ENCODE measurements at places on chromosomes 16 and 17.

DNA sequence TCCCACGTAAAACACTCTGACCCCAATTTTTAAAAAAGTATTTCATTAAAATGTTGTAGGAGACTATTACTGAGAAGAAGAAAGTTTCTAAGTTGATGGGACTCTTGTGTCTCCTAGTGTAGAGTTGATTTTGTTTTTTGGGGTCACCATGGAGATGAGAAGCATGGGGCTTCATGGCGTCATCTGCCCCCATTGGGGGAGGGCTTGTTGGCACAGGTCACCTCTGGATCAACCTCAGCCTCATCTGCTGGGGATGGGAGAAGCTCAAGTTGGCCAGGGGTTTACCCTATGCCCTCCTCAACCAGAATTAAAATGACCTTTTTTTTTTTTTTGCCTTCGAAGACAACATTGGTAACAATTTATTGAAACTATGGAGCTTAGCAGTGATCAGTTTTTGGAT, 28.3 kb downstream of the MSI2 start:
- no peak for DNase-seq

- peak; percentile 81 for DNase-seq
Observed at GRCh38 chr17:57294629-57295501, 38.5 kb downstream of the MSI2 start.

DNA sequence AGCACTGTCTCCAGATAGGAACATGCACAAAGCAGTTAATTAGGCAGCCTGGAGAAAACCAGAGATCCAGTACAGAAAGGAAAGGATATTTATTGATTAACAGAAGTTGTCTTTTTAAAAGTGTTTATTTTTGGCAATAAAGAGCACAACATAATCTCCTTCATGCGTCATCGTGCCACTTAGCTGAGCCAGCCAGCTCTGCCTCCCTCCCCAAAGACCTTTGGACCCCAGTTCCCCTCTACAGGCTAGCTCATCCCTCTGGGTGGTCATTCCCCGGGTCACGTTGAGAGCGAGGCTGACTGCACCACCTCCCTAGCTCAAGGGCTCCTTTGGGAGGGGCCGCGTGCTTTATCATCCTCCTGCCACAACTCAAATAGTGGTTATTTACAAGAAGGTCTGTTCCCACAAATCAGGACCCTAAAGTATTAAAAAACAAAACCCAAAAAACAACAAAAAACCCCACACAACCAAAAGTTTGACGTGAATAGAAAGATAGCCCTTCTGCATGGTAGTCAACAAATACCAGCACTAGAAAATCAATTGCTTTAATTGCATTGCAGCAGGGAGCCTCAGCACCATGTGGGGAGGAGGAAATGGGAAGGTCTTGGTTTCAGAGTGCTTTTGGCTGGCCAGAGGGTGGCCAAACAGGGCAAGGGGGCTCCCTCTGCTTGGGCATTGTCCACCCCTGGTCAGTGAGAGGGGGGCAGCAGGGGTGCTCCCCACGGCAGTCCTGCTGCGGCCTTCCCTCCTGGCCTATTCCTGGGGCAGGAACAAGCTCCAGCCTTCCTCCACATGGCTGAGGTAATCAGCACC, 9.6 kb downstream of the POLR2C start:
- DNase-seq: no peak

DNA sequence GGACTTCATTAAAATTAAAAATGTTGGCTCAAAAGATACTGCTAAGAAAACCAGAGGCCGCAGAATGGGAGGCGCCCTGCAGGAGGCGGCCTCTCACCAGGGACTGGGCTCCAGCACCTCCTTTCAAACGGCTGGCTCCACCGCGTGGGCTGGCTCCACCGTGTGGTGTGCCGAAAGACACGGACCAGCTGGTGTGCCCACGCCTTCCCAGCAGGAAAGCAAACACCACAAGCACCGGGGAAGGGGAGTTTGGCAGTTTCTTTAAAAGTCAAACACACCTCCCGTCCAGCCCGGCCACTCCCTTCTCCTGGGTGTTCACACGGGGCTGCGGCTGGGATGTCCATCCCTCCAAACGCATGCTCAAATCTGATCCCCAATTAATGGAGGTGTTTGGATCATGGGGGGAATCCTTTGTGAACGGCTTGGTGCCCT, 13.9 kb downstream of the HAGH start:
- DNase-seq: peak; percentile 17

DNA sequence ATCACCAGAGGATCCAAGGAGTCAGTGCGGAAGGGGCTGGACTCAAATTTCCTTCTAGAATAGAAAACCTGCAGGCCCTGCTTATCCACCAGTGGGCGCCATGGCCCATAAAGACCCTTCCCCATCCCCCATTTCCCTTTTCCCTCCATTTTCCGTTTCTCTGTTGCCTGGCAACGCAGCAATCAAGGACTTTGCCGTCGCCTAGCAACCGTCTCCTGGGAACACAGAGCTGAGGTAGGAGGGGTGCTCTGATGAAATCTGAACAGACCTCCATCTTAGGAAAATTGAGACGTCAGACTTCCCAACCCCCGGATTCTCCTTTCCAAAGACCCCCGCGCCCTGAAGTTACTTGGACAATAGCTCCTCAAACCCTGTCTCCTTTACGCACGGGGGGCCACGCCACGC, 5.7 kb downstream of the DLG4 start:
- DNase-seq: peak; percentile 74

- DNase-seq: no peak
Observed at GRCh38 chr16:30659507-30660423, 1.5 kb downstream of the FBRS start.

DNA sequence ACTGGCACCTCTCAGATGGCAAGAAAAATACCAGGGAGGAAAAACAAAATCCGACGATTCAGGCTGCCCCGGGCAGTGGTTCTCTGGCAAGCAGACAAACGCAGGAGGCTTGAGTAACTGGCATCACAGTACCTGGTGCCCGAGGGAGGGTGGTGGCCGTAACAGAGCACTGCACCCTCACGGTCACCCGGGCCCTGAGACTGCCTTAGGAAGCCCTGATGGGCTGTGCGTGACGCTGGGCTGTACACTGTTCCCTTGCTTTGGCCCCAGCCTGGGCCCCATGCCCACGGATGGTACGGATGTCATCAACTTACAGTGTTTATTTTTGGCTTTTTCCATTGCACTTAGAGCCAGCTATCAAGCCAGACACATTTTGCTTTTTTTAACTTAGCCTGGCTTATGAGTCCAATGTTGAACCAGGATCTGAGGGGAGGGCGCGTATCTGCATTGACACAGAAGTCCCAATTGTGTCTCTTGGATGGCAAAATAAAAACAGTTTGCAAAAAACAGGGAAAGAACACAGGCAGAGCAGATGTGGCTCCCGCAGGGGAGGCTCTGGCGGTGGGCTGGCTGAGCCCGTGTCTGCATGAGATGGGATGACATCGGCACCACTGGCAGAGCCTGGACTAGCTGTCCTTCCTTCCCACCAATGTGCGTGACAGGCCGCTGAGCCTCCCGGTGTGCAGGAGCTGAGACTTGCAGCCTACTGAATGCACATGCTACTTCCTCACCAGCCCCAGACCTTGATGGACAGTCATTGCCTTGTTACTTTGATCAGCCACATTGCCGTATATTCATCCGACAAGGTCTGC, 287.7 kb downstream of the FOXL1 start:
- DNase-seq: no peak

DNA sequence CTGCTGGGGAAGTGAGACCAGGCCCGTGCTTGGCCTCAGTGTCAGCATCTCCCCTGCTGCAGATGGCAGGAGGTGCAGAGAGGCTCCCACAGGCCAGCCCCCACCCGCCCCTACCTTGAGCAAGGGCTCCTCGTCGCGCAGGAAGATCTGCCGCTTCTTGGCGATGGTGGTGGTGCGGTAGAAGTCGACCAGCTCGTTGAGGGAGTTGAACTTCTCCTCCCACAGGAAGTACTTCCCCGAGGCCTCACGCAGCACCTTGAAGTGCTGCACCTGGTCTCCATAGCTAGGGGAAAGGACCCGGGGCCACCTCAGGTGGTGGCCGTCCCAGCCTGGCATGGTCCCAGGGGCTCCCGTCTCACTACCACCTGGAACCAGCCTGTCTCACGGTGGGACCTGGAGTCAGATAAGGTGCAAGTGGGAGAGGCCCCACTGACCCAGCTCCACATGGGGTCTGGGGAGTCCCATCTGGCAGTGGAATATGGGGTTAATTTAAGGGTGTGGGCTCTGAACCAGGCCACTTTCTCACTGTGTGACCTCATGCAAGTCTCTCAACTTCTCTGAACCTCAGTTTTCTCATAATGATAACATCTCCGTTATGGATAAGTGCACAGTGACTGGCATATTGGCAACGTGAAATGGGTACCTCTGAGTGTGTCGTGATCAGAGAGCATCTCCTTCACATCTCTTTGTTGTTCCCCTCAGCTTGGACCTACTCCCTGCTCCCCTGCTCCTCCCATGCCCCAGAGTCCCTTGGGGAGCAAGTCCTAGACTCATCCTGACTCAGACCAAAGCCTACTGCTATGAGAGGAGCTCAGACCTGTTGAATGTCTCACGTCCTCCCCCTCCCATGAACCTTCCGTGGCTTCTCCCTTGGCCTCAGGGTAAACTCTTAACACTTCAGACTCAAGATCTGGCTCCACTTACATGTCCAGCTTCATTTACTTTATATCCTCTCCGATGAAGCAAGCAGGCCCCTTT, 19.8 kb upstream of the FAM83G start:
- DNase-seq: no peak

DNA sequence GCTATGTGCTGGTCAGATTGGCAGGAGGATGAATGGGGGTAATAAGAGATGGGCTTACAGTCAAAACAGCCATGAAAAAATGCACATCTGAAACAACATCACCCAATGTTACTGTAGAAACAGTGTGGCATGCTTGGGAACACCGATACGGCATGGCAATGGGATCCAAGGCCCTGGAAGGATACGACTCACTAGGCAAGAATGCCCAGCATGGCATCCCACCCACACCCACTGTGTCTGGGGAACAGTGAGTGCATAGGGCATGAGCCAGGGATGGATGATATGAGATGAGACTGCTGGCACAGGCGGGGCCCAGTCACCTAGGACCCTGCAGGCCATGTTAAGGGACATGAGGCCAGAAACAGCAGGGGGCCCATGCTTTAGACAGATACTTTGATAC, 11.5 kb downstream of the TRIM25 start:
- no peak for DNase-seq

GRCh38 chr17:68255731-68256538, 8.1 kb downstream of the AMZ2 start:
- no peak for DNase-seq

DNA sequence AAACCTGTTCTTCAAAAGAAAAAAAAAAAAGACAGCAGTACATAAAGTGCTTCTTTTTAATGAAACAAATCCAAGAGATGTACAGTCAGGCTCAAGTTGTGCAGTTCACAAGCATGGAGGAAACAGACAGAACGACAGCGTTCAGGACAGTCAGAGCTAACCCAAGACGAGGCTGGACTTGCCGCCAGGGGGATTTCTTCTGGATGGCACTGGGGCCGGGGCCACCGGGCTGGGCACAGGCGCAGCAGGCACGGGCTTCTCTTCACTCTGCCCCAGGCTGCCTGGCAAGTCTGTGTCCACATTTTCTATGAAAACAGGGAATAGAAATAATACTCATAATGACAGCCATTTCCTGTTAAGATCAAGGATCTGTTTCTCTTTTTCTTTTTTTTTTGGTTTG, 4.4 kb upstream of the NT5C start:
- no peak for DNase-seq

DNA sequence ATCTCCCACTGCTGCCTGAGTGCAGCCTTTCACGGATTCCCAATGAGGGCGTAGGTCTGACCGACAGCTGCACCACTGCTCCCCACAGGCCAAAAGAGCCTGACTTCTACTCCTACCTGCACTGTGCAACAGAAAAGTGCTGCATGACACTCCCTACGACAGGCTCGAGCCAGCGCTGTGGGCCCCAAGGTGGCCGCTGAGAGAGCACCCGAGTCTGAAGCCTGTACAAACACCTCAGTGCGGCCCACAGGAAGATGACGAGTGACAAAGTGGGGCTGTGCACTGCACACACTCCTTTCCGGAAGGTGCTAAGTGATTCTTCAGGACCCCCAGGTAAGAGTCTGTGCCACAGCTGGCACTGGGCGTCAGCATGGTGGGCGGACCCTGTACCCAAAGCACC, 41.2 kb downstream of the FANCA start:
- no peak for DNase-seq

DNA sequence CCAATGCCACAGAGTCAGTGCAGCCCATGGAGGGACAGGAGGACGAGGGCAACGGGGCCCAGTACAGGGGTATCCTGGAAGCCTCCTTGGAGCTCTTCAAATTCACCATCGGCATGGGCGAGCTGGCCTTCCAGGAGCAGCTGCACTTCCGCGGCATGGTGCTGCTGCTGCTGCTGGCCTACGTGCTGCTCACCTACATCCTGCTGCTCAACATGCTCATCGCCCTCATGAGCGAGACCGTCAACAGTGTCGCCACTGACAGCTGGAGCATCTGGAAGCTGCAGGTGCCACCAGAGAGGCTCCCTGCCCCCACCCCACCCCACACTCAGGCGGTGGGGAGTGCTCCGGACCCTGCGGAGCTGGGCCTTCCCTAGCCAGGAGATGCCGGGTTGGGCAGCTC, 16.6 kb downstream of the TRPV2 start:
- no peak for DNase-seq

GRCh38 chr16:89363621-89364393, 126.6 kb downstream of the ANKRD11 start:
- no peak for DNase-seq

DNA sequence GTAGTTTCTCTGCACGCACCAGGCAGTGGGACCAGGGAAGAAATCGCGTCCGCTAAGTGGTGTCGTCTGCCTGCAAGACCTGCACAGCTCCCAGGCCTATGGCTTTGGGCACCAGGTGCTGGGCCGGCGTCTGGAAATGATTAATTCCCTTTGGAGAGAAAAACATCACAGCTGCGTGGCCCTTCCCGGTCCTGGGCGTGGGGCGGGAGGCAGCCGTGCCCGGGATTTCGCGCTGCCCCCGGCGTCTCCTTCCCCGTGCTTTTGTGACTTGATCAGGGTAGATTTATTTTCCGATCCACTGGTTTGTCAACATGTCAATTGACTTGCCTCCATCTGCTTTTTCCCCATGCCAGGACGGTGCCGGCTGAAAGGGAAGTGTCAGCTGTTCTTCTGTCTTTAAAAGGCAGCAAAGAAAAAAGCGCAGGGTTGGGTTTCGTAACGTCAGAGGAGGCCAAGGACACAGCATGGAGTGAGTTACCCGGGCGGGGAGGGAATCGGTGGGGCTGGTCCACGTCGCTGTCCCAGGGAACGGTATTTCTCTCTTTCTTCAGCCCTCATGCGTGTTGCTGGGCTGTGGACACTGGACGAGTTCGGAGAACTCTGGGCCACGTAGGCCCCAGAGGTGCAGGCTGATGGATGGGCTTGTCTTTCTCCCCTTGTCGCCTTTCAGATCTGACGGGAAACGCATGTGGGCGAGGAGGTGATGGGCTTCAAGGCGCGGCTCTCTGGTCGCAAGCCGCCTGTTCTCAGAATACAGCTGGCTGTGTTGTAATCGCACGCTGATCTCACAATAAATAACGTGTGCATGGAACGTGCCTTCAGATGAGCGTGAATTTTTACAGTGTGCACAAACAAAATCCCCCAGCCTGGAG, 188.1 kb upstream of the ZNF469 start:
- DNase-seq: no peak

DNA sequence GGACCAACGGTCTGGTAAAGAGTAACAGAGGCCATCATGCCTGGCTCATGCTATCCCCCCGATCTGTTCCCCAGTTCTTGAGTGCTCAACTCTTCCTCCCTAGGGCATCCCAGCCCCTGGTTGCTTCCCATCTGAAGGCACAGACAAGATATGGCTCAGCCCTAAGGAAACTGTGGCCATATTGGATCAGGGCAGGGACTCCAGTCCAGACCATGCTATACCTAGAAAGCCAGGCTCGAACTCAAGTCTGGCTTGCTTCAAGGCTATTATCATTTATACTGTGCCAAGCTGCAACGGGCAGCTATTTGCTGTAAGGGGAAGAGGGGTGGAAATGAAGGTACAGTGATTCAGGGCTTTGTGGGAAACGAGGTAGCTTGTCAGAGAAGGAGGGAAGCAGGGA, 2.8 kb downstream of the UBTF start:
- DNase-seq: no peak

Measured in NCI-H2081 treated with DMSO at 0.1 percent for 48 hours (cell line).